ENCODE measurements at places on chromosomes 7 and 10. TPM values are rescaled to one million over a fixed set of nuclear protein-coding genes. Genes with fewer than 3 reads are reported as not detected.

GRCh38 chr7:145082366-145083161 is 246.7 kb upstream of the TPK1 start:
- no peaks in the 10 kb centered on the region for H3K27me3 ChIP-seq
- DNase-seq, result no peak
- no peak overlapping the region for H3K27ac ChIP-seq
- H3K4me3 ChIP-seq, result no peak overlapping the region
- H3K36me3 ChIP-seq, result no peaks in the 10 kb centered on the region
- no peaks in the 10 kb centered on the region for H3K4me1 ChIP-seq

DNA sequence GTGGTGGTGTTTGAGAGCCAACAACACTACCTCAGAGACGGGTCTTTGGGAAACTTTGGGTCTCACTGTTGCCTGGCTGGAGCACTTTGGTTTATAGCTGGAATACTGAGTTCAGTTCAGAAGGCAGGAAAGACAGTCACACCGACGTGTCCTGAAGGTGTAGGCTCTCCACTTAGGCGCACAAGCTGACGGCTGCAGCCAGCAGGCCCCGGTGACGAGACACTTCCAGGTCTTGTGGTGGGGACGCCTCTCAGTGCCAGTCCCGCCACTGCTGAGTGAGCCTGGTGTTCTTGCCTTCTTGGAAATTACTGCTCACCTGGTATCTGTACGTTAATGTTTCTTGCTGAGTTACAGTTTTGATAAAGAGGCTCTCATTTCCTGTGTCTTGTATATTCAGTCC is 74.0 kb downstream of the WDR37 start:
- DNase-seq, result no peak
- no peak overlapping the region for H3K27ac ChIP-seq
- H3K4me3 ChIP-seq, result no peak overlapping the region
- H3K4me1 ChIP-seq, result no peaks in the 10 kb centered on the region
- H3K36me3 ChIP-seq, result peaks cover 52% of the 10 kb centered on the region
- no peaks in the 10 kb centered on the region for H3K27me3 ChIP-seq

Gene KIF11
- total RNA-seq, result 39.9 TPM

Gene AFAP1L2
- 15.8 TPM for total RNA-seq

DNA sequence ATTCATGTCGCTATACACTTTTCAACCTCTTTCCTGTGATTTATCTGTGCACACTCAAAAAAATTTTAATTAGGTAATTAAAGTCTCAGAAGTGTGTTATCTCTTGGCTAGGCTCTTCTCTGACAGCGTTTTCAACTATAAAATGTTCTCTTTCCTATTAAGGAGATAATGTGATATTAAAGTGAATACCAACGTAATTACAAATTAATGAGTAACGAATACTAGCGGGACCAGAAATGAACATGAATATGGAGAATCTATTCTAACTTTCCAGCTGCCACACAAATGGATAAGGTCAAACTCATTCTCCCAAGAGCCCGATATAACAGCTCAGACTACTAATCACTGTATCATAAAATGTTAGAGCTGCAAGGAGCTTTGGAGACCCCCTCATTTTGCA is 12.0 kb downstream of the COL1A2 start:
- no peak overlapping the region for H3K27ac ChIP-seq
- no peak for DNase-seq
- no peaks in the 10 kb centered on the region for H3K27me3 ChIP-seq
- no peaks in the 10 kb centered on the region for H3K4me1 ChIP-seq
- H3K36me3 ChIP-seq, result no peaks in the 10 kb centered on the region

DNA sequence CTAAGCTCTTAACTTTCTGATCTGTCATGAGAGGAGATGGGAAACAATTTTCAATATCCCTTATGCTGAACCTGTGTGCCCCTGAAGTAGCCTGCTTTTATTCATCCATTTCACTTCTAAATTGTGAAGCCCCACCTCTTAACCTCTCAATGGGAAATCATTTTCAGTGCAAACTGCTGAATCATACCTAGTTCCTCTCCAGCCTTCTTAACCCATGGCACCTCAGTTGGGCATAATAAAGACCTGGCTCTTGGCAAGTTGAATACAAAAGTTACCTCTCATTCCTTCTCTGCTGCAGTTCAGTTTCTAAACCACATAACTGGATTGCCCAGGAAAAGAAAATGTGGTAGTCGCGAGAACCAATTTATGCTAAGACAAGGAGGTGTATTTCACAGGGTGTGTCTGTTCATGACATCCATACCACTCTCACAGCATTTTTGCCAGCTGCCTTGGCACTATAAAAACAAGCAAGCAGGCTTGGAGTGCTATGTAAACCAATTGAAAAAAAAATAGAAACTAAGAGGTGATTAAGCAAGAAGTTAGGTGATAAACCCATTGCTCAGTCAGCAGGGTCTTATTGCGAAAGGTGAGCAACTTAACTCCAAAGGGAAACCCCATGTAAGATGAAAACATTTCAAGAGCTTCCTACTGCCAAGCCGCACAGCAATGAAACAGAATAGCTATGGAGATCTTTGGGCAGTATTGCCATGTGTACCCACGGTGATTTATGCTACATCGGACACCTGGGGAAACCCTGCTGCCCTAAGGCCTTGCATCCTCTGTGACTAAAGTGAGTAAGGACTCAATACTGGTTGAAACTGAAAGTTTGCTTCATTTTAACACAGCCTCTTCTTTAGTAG is 57.0 kb upstream of the DKK1 start:
- no peak overlapping the region for H3K4me3 ChIP-seq
- H3K27me3 ChIP-seq, result no peaks in the 10 kb centered on the region
- no peak for DNase-seq
- H3K27ac ChIP-seq, result no peak overlapping the region

Gene ACHE
- 6.9 TPM for total RNA-seq

GRCh38 chr7:101121991-101122932 is 4.6 kb upstream of the SERPINE1 start:
- DNase-seq, result no peak
- H3K27me3 ChIP-seq, result peaks cover 52% of the 10 kb centered on the region
- peaks cover 20% of the 10 kb centered on the region for H3K4me1 ChIP-seq
- H3K27ac ChIP-seq, result peak overlapping the region; percentile 55

- no peak for DNase-seq
- H3K4me1 ChIP-seq, result no peaks in the 10 kb centered on the region
- peak overlapping the region; percentile 7 for H3K27ac ChIP-seq
- H3K27me3 ChIP-seq, result no peaks in the 10 kb centered on the region
Measured at GRCh38 chr7:22867589-22867988, 44.9 kb upstream of the TOMM7 start.

DNA sequence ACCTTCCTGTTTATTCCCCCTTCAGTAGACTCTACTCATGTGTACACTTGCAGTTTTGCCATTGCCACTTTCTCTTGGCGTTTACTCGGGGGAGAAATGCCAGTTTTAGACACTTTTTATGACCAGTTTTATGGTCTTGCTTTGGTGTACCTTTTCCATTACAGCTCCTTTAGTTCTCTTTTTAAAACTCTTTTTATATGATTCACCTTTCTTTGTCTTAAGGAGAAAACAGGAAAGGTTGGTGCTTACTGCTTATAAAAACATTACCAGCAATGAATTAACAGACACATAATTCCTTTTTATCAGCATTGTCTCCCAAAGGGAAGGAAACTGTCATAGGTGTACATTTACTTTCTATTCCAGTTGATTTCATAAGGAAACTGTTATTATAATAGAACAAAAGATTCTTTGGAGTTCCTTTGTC is 11.9 kb downstream of the TSPAN13 start:
- H3K27me3 ChIP-seq, result no peaks in the 10 kb centered on the region
- H3K4me1 ChIP-seq, result no peaks in the 10 kb centered on the region
- H3K36me3 ChIP-seq, result no peaks in the 10 kb centered on the region
- H3K27ac ChIP-seq, result no peak overlapping the region
- H3K4me3 ChIP-seq, result no peak overlapping the region
- DNase-seq, result no peak

- H3K36me3 ChIP-seq, result no peaks in the 10 kb centered on the region
- H3K27me3 ChIP-seq, result peaks cover 96% of the 10 kb centered on the region
- no peaks in the 10 kb centered on the region for H3K4me1 ChIP-seq
- no peak overlapping the region for H3K27ac ChIP-seq
Measured at GRCh38 chr7:1229956-1230355, 2.7 kb upstream of the UNCX start.

Gene NUTM2A
- 0.42 TPM for total RNA-seq

Gene KLHL7
- 23.4 TPM for total RNA-seq

DNA sequence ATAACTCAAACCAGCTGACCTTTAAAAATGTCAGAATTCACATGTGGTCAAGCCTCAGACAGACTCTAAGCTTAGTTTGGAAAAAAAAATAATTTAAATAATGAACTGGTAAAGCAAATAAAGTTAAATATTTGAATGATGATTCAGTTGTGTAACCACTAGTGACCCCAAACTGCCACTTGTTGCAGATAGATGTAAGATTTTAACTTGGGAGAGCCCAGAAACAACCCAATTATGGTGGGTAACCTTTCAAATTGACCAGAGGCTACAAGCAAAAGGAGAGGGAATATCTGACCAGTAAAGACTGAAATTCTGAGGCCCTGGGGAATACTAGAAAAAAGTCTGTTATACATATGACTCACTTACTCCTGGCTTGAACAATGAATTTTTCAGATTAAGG is 268.1 kb downstream of the HPSE2 start:
- no peaks in the 10 kb centered on the region for H3K27me3 ChIP-seq
- no peak overlapping the region for H3K27ac ChIP-seq
- no peaks in the 10 kb centered on the region for H3K4me1 ChIP-seq
- no peak for DNase-seq

Gene CPVL
- 125 TPM for total RNA-seq

Gene SPRN
- total RNA-seq, result 0.05 TPM

Gene NHLRC2
- total RNA-seq, result 6.2 TPM

DNA sequence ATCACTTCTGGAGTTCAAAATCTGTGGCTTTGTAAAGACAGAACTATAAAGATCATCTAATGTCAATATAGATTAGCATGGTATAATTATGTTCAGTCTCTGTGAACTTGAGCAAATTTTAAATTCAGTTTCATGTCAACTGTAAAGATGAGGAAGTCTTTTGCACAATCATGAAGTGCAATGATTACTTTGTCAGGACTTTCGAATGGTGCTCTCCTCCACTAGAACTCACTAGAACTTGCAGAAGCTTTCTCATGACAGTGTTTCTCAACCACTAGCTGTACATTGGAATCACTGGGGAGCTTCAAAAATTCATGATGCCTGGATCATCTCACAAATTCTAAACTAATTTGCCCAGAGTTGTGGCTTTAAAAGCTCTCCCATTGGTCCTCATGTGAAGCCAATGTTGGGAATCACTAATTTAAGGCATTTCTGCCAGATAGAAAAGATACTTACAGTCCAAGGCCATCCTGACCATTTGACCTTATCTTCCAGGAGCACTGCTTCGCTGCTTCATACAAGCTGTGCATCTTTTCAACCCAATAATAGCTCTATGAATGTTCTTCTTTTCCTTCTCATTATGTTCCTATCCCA is 12.9 kb downstream of the OR2AE1 start:
- no peaks in the 10 kb centered on the region for H3K4me1 ChIP-seq
- H3K27ac ChIP-seq, result no peak overlapping the region
- no peak overlapping the region for H3K4me3 ChIP-seq
- no peaks in the 10 kb centered on the region for H3K36me3 ChIP-seq

- DNase-seq, result no peak
- no peaks in the 10 kb centered on the region for H3K36me3 ChIP-seq
- H3K27ac ChIP-seq, result no peak overlapping the region
- peaks cover 4% of the 10 kb centered on the region for H3K4me1 ChIP-seq
Measured at GRCh38 chr7:27640884-27641574, 21.7 kb downstream of the HIBADH start.

DNA sequence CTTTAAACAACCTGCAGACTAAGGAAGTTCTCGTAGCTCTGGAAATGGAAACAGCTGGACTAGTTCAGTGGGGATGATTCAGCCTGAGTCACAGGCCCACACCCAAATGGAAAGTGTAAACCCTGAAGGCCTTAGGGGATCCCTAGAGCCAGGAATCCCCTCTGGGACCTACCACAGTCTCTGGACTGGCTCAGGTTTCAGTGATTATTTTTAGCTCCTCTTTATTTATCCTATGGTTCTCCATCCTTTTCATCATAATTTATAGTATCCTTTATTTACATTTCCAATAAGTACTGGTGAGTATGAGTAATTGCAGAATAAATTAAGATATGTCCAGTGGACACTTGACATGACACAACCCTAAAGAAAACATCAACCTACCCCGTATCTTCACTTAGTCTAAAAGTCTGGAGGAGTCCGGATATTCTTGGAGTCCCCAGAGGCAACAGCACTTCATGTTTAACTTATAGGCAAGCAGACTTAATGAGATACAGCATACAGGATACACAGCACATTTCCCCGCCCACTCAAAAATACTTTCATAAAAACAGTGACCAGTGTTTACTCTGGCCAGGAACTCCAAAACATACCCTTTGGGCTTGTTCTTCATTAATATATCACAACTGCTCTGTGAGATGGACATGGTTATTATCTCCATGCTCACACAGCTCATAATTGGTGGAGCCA is 28.4 kb upstream of the SEMA3E start:
- no peaks in the 10 kb centered on the region for H3K4me1 ChIP-seq
- no peak overlapping the region for H3K27ac ChIP-seq
- H3K27me3 ChIP-seq, result no peaks in the 10 kb centered on the region
- H3K36me3 ChIP-seq, result no peaks in the 10 kb centered on the region

- no peaks in the 10 kb centered on the region for H3K4me1 ChIP-seq
- H3K4me3 ChIP-seq, result no peak overlapping the region
- DNase-seq, result no peak
Measured at GRCh38 chr10:51861051-51861450, 161.7 kb upstream of the CSTF2T start.

Gene SEMA3E
- total RNA-seq, result 3.1 TPM

Gene VSTM2A
- not detected for total RNA-seq

Gene P4HA1
- total RNA-seq, result 50.2 TPM

DNA sequence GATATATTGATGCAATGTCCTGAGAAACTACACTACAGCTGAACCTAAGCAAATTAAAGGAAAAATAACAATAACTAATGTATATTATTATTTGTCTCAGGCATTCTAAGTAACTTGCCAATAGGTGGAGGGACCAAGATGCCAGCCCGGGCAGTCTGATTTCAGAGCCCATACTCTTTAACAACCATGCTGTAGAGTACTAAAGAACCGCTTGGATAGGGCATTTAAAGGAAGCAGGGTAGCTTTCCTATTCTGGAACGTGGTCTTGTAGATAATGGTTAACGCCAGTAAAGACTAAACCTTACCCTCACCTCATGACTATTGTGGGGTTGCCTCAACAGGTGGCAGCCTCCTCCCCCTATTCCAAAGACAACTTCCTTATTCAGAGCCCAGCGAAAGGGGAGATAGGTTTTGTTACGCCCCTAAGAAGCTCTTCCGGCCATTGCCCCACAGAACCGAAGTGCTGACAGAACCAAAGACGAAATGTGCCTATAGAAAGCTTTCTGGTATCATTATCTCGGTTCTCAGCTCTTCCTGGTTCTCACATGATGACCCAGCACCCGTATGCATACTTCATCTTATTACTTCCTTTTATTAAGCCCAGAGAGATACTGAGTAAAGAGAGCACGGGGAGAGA is 707 bp upstream of the C1GALT1 start:
- peak overlapping the region; percentile 69 for H3K4me3 ChIP-seq
- no peak for DNase-seq
- H3K4me1 ChIP-seq, result peaks cover 11% of the 10 kb centered on the region
- peak overlapping the region; percentile 99 for H3K27ac ChIP-seq

DNA sequence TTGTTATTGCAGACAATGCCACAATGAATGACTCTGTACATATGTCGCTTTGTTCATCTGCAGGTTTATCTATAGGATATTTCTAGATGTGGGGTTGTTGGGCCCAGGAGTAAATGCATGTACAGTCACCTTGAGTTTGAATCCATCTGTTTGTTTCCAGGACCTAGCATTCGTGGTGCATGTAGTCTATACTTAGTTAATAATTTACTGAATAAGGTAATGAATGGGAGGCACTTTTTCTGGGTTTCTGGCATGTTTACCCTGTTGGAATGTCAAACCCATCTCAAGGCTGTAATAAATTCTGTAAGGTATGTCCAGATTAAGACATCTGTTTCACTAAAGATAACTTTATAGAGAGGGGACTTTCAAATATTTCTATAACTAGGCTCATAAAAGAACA is 23.5 kb downstream of the HECTD2 start:
- DNase-seq, result no peak
- H3K36me3 ChIP-seq, result no peaks in the 10 kb centered on the region
- no peaks in the 10 kb centered on the region for H3K27me3 ChIP-seq
- H3K4me1 ChIP-seq, result no peaks in the 10 kb centered on the region

All from thymus (tissue), 14 donors.